ENCODE measurements at places on chromosomes 16 and 17.
A peak's percentile ranks its signal among the peaks of the same experiment; 100 is the strongest.

DNA sequence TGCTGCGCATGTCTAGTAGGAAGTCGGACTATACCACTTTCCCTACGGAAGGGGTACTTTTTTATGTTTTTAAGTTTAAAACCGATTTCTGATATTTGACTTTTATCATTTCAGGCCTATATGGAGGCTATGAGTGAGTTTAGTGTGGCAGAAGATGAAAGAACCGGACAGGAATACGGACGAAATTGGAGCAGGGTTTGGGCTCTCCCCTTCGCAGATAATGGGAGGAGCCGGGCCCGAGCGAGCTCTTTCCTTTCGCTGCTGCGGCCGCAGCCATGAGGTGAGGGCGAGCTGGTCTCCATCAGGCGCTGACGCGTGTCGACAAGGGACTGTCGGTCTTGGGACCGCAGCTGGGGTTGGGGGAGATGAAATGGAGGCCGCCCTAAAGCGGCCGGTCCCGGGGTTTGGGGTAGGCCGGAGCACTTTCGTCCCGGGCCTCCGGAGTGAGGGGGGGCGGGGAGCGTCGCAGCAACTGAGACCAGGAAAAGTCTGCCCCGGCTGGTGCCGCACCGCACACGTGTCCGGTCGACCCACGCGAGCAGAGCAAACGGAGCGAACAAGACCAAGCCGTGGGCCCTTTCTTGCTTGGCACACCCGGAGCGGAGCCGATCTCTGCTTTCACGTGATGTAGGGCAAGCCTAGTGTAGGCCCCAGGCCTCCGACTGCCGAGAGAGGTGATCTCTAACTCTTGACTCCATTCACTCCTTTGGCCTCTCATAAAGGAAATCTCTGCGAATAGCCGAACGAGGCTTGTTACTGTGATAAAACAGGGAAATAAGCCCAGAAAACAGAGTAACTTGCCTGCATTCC, at the start of gene RPL19:
Gene RPL19, plus strand, starts transcription at position 214 of the 810 bp plus-strand sequence. Its CDS starts 62 bp downstream, at position 276.
- no peak for DNase-seq

GRCh38 chr17:79136596-79136995, 62.0 kb downstream of the ENGASE start:
- DNase-seq: no peak

DNA sequence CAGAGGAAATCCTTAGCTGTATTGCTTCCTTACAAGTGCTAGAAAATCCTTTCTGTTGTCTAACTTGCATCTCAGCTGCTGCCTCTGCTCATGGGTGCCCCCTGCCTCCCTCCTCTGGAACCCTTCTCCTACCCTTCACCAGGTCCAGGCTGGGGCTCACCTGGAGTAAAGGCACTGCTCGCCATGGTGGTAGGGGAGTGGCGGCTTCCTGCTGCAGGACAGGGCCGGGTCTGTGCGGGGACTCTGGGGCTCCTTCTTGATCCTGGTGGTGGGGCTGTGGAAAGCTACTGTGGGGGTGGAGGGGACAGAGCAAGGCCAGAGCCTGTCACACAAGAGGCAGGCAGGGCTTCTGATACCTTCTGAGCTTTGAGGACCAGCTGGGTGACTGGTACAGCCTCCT, 12.4 kb downstream of the ETV4 start:
- DNase-seq: no peak

DNA sequence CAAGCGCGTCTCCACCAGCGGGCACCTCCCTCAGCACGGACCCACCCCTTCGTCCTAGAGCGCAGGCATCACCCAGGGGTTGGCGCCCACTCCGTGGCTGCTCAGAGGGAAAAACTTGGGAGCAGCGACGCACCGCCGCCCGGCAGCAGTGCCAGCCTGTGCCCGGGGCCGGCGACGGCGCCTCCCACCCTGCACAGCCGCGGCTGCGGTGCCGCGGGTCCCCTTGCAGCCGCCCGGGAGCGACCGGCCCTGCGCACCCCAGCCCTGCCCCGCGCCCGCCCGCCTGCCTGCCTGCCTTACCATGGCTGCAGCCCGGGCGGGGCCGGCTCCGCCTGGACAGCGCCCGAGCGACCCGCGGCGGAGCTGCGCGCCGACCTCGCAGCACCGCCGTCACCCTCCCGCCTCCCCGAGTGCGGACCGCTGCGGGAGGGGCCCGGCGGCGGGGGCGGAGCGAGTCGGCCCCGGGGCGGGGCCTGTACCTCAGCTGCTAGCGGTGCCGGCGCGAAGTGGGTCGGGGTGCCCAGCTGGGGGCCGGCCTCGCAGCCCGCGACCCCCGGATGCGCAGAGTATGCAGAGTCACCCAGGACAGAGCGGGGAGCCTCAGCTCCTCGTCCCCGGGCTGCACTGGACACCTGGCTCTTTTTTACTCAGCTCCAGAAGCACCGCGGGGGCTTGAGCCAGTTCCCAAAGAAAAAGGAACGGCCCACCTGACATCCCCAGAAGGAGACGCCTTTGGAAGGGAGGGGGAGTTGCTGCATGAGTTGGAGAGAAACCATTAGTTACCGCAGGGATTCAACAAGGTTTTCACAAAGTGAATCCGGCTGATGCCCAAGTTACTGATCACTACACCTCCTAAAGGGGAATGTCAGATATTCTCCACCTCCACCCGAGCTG, 17.5 kb upstream of the MTMR4 start:
- no peak for DNase-seq

- DNase-seq: no peak
Observed at GRCh38 chr17:41073676-41074075, 8.0 kb upstream of the KRTAP2-4 start.

- DNase-seq: no peak
Observed at GRCh38 chr16:88391144-88391850, 8.5 kb downstream of the ZNF469 start.

- peak; percentile 54 for DNase-seq
Observed at GRCh38 chr17:50661795-50662391, 27.2 kb downstream of the ABCC3 start.

- no peak for DNase-seq
Observed at GRCh38 chr16:68310437-68310773, 341 bp downstream of the SLC7A6OS start.

GRCh38 chr16:74094514-74094913, 202.1 kb upstream of the PSMD7 start:
- no peak for DNase-seq

DNA sequence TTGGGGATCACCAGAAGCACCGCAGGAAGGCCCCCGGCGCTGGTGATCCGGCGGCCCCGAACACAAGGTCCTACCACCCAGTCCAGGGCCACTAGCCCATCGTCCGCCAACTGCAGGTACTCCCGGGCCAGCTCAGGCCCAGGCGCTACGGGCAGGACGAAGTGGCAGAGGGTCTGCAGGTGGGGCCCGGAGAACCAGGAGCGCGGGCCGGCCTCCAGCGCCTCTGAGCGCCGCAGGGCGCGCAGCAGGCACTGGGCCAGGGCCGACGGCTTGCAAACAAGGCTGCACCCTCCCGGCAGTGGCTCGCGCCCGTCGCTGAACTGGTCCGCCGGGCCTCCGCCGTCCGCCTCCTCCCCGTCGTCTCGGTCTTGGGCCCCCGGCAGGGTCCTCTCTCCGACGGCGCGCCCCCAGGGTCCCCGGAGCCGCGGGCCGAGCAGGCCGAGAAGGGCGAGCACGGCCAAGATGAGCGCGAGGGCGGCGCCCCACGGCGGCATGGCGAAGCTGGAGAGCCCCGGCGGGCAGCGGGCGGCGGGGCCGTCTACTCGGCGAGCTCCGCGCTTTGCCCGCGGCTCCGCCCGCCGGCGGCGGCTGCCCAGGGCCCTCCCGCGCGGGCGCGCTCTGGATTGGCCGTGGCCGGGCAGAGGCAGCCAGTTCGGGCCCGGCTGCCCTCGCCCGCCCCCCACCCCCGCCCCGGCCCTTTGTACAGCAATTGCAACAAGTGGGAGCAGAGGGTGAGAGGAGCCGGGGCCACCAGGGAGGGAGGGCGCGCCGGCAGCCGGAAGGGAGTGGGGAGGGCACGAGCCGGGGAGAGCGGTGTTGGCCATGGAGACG, at the start of gene ABHD15:
Gene ABHD15, minus strand, starts transcription at position 565 of the 831 bp plus-strand sequence. Its CDS starts 71 bp downstream, at position 494.
- no peak for DNase-seq

GRCh38 chr16:20911361-20911760, 10.8 kb downstream of the LYRM1 start:
- no peak for DNase-seq

GRCh38 chr16:56423584-56424403, 1.6 kb downstream of the AMFR start:
- no peak for DNase-seq

DNA sequence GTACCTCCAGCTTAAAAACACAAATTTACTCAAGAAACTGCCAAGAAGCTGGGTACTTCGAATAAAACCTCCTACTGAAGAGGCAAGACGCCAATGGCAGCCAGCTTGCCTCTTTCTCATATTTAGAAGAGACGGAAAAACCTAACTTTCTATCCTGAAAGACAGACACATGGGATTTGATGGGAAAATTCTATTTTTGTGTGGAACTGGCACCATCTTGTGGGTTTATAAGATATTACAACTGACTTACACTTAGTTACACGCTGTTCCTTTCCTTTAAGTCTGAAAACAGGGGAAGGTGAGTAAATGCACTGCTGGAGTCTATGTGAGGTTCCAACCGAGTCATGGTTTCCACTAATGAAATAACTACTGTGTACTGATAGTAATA, 10.3 kb downstream of the ZNF18 start:
- peak; percentile 12 for DNase-seq

GRCh38 chr17:17104494-17104893, 62.2 kb downstream of the MPRIP start:
- no peak for DNase-seq

DNA sequence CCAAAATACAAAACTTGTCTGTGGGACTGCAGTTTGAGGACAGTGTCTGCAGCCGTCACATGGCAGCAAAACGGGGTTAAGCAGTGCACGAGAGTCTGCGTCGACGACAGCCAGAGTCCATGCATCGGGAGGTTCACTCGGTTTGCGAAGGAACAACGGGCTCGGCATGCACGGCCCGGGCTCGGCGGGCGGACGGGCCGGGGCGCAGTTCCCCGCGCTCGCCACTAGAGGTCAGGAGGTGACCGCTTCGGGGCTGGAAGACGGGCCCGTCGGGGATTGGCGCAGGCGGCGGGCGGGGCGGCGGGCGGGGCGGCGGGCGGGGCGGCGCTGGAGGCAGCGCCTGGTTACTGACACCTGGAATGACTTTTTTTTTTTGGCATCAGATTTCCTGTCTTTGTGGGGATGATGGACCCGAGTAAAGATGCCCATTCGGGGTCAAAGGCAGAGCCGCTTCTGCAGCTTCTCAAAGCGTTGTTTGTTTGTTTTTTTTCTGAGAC, 6.5 kb downstream of the SCGB1C2 start:
- peak; percentile 23 for DNase-seq

- no peak for DNase-seq
Observed at GRCh38 chr16:7834771-7835431, 502.3 kb downstream of the RBFOX1 start.

DNA sequence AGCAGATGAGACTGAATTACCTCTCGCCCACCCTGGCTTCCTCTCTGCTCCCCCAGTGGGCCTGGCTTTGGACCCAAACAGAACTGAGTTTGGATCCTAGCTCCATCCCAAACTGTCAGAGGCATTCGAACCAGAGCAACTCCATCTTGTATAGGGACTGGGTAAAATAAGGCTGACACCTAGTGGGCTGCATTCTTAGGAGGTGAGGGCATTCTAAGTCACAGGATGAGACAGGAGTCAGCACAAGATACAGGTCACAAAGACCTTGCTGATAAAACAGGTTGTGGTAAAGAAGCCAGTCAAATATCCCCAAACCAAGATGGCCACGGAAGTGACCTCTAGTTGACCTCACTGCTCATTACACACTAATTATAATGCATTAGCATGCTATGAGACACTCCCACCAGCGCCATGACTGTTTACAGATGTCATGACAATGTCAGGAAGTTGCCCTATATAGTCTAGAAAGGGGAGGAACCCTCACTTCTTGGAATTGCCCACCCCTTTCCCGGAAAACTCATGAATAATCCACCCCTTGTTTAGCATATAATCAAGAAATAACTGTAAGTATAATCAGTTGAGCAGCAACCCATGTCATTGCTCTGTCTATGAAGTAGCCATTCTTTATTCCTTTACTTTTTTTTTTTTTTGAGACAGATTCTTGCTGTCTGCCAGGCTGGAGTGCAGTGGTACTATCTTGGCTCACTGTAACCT, 44.4 kb downstream of the LYRM1 start:
- DNase-seq: peak; percentile 27

- DNase-seq: no peak
Observed at GRCh38 chr16:77541165-77541564, 106.3 kb upstream of the ADAMTS18 start.

- DNase-seq: no peak
Observed at GRCh38 chr16:14001521-14001920, 69.6 kb upstream of the MRTFB start.

- peak; percentile 94 for DNase-seq
Observed at GRCh38 chr17:44543213-44543904, 13.9 kb upstream of the FZD2 start.

DNA sequence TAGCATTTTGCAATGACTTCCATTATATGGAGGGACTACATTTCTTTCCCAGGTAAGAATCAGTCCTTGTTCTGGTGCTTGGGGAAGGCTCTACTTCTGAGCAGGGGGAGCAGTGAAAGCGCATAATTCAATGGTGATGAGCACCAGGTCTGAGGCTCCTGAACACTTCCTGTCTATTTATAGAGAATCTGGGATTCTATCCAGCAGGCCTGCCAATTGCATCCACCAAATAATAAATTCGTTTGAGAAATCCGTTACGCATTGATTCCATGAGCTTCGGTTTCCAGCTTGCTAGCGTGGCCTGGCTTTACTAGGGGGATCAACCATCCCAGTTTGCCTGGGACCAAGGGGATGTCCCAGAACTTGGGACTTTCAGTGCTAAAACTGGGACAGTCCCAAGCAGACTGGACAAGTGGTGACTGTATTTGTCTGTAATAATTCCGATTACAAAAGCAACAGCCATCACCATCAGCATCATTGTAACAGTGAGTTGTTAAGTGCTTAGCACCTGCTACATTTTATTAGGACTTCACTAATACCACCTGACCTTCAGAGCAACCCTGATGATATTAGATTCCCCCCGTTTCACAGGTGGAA, 349.9 kb downstream of the MAF start:
- no peak for DNase-seq

GRCh38 chr17:67528751-67529436, 151.8 kb downstream of the PITPNC1 start:
- peak; percentile 39 for DNase-seq

DNA sequence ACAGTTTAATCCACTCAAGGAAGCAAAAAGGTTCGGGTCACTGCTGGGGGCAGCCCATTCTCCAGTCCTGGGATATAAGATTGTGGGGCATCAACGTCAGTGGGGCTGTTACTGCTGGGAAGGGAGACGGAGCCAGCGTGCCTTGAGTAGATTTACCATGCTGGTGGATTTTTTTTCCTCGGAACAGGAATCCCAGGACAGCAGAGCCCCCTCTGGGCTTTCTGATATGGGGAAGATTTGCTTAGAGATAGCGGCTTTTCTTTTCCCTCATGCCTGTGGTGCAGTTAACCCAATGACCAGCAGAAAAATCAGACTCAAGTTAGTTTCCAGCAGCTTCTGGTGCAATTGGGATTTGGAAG, 35.4 kb downstream of the WSCD1 start:
- DNase-seq: no peak

- DNase-seq: no peak
Observed at GRCh38 chr17:45706033-45706432, 78.1 kb upstream of the CRHR1 start.

DNA sequence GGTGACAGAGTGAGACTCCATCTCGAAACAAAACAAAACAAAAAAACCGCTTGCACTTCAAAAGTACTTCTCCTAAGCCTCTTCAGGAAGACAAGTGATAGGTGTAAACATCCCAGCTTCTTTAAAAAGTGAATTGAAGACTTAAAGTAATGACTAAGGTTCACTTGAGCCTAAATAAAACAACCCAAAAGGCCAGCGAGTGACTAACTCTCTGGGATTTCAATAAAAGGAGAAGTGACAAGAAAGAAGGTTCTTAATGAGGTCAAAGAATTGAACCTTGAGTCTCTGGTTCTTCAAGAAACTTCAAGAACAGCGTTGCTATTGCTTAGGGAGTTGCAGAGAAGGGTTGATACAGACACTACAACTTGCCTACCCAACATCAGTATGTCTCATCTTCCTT, 42.2 kb downstream of the STX8 start:
- no peak for DNase-seq

Measured in fibroblast of skin of left quadriceps (primary cell).